Stimulated activated CD8-positive, alpha-beta memory T cell treated with anti-CD3 and anti-CD28 coated beads, Interleukin-2, amount 100 ng/mL, for 48 hours (primary cell): ENCODE measurements at places on chromosomes 6 and 20.

DNA sequence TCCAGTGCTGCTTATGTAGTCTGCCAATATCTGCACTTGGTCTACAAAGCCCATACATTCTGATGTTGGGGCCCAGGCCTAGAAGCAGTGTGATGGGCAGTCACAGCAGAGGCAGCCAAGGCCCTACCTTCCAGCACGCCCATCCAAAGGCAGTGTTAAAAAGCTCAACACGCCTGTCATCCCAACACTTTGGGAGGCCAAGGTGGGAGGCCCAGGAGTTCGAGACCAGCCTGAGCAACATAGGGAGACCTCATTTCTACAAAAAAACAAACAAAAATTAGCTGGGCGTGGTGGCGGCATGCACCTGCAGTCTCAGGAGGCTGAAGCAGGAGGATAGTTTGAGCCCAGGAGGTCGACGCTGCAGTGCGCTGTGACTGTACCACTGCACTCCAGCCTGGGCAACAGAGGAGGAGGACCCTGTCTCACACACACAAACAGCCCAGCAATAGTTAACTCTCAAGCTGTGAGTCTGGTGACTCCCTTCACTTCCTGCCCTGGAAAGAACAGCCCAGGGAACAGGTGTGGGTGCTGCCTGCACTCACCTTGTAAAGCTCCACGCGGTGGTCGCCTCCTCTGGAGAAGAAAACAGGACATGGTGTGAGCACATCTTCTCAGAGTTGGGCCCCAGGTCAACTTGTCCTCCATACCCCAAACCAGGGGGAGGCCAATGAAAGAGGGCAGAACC is 68.8 kb downstream of the PYGB start:
- DNase-seq: no peak

DNA sequence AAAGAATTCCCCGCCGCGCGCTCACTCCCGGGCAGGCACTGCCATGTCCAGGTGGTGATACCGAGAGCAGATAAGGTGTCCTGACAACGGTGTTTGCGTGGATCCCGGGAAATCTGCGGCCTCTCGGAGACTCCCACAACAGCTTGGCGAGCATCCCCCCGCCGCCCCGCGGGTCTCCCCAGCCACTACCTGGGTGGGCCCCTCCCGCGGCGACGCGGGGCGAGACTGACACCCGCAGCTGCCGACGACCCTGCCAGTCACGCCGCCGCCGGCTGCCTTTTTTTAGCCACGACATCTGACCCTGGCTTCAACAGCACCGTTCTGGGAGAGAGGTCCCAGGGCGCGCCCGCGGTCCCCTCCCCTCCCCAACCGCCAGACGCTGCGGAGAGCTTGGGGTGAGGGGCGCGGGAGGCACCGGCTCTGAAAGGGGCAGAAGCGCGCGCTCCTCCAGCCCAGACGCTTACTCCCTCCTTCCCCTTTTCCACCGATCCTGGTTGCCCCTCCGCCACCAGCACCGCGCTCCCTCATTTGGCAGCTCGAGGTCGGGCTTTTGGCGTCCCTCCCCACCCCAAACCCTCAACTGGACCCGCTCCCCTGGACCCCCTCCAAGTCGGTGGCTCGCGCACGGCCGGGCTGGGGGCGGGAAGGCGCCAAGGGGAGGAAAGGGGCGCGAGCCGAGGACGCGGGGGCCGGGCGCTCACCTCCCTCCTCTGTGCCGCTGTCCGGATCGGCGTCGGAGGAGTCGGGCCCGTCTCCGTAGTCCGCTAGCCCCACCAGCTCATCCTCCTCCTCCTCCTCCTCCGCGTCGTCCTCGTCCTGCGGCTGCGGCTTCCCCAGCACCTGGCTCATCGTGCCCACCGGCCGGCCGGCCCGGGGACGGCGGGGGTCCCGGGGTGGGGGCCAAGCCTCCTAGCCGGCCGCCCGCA is 665 bp downstream of the RRAGD start:
- no peak for DNase-seq

DNA sequence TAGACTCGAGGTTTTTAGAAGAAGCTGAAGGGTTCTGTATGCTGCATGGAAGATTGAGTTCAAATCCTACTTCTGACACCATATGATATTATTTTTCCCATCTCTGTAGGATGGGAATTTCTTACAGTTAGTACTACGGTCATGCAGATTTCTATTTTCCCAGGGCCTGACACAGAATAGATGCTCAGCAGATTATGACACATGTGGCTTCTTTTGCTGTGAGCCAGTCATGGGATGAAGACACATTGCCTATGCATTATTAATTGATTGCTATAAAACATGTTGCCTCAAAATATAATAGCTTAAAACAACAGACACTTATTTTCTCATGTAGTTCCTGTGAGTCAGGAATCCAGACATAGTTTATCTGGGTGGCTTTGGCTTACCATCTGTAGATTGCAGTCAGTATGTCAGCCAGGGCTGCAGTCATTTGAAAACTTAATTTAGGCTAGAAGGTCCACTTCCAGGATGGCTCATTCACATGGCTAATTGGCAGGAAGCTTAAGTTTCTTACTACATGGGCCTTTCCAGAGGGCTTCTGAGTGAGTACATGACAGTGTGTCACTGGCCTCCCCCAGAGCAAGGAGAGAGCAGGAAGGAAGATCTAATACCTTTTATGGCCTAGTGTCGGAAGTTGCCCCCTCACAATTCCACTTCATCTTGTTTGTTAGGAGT is 29.5 kb downstream of the TOP1 start:
- DNase-seq: no peak

DNA sequence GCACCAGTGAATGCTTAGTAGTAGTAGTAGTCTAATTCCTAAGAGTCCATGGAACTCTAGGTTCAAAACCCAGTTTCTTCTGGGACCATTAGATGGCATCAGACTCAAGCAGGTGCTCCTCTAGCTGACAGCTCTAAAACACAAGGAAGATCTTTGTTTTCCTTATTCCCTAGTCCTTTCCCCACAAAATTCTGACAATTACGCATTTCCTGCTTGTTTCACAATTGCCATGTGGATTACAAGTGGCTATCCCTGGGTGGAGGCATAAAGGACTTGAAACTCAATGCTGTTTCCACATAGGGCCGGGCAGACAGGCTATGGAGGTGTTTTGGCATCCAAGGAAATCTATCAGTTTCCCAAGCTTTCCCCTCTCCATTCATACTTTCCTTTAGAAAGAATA is 9.2 kb upstream of the HLA-DOB start:
- DNase-seq: no peak

GRCh38 chr6:33725222-33725621 is 13.7 kb upstream of the UQCC2 start:
- no peak for DNase-seq

DNA sequence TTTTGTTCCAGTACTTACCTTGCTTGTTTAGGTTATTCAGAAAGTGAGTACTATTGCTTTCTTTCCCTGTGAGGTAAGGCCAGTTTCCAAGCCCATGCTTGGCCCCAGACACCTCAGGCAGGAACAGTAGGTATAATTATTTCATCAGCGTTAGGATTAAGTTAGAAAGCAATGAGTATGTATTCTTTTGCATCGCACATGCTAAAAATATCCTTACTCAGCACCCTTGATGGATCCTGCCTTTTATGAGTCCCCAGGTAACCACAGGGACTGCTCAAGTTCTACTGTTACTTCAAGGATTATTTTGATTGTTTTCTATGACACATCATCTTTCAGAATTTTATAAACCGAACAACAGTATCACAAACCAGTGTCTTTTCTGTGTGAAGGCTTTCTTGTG is 128.9 kb downstream of the FARS2 start:
- DNase-seq: no peak

DNA sequence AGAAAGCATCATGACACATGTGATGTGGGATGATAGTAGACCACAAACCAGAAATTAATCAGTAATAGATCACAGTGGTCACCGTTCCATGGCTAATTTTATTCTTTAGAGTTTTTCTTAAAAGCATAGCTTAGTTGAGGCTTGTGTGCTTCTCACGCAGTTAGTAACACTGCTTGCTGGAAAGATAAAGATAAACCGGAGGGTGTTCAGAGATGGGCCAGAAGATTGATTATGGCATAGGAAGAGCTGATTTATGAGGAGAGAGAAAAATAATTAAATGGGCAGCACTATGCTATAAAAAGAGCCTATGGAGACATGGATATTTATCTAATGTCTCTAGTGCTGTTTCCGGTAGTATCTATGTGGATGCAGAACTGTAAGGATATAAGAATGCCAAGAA is 173.6 kb downstream of the MMS22L start:
- no peak for DNase-seq

- no peak for DNase-seq
These were observed 59.4 kb upstream of the SCP2D1 start for GRCh38 chr20:18754030-18754652.

DNA sequence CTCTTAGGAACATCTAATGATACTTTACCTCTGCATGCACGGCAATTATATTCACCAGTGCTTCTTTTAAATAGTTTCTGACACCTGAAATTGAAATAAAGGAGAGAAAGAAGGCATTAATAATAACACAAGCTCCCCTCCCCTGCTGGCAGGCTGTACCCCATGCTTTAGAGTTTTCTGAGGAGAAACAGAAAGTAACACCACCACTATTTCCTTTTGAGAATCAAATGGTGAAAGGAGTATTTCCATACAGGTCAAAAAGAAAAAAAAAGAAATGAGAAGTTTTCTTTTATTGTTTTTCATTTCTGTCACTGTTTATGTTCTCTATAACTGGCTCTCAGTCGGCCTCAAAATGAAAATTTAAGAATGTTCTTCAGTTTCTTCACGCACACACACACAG is 108.1 kb downstream of the IRF4 start:
- DNase-seq: no peak

- DNase-seq: no peak
These were observed 16.2 kb upstream of the RSPO3 start for GRCh38 chr6:127102299-127102698.

- DNase-seq: no peak
These were observed 14.3 kb downstream of the PCMTD2 start for GRCh38 chr20:64269604-64270411.
